ENCODE measurements at places on chromosomes 12 and 14. TPM values are rescaled to one million over a fixed set of nuclear protein-coding genes. Genes with fewer than 3 reads are reported as not detected.
A peak's percentile ranks its signal among the peaks of the same experiment; 100 is the strongest.

DNA sequence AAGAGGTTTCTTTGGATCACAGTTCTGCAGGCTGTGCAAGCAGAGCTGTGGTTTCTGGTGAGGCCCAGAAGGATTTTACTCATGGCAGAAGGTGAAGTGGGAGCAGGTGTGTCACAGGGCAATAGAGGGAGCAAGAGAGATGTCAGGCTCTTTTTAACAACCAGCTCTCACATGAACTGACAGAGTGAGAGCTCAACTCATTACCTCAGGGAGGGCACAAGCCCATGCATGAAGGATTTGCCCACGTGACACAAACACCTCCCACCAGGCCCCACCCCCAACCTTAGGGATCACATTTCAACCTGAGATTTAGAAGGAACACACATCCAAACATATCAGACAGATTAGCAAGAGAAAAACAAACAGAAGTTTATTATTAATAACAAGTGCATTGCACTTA lies 470.4 kb downstream of the GALC start:
- no peak for DNase-seq

DNA sequence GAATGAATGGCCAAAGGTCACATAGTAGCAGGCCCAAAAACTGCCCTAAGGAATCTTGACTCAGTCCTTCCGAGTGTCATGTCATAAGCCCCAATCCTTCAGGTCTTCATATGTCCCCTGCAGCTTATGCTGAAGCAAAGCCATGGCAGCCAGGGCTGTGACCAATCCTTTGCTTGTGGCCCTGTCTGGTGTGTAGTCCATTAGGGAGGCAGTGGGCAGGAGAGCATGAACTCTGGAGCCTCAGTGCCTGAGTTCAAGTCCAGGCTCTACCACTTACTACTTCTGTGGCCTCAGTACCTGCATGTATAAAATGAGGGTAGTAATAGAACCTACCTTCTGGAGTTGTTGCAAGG lies 20.3 kb downstream of the PLEKHG3 start:
- no peak for DNase-seq

GRCh38 chr12:14768823-14769405 lies 34.4 kb downstream of the WBP11 start:
- DNase-seq: no peak

DNA sequence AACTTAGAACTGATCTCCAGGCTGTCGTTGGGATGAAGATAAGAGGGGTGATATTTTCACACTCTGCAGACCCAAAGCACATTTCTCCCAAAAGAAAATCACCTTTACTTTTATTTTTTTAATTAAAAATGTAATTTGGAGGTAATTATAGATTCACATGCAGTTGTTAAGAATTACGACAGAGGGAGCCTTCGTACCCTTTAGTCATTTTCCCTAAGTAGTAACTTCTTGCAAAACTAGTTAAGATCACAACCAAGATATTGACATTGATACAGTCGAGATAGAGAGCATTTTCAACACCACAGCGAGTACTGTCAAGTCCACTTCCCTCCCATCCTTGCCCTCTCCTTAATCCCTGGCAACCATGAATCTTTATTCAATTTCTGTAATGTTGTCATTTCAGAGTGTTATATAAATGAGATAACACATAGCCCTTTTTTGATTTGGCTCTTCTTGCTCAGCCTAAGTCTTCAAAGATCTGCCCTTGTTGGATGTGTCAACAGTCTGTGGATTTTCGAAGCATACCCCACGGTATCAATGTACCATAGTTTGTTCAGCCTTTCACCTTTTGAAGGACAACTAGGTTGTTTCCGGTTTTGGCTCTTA lies 39.6 kb downstream of the DNAH10 start:
- DNase-seq: peak; percentile 7

DNA sequence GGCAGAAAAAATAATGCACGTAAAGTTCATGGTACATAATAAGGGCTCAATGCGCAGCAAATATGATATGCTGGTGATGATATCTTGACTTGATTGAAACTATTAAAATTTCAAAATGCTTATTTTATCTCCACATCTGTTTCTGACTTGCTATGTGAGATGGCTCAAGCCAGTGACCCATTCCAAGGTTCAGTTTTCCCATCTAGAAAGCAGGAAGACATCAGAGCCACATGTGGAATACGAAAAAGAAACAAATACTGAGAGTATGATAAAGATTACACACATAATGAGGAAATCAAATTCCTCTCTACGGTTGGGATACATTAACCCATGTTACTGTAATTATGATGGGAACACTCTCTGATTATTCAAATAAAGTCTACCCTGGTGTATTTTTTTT lies 24.0 kb upstream of the TSPAN11 start:
- no peak for DNase-seq

GRCh38 chr12:92571844-92572543 lies 130.8 kb upstream of the PLEKHG7 start:
- no peak for DNase-seq

DNA sequence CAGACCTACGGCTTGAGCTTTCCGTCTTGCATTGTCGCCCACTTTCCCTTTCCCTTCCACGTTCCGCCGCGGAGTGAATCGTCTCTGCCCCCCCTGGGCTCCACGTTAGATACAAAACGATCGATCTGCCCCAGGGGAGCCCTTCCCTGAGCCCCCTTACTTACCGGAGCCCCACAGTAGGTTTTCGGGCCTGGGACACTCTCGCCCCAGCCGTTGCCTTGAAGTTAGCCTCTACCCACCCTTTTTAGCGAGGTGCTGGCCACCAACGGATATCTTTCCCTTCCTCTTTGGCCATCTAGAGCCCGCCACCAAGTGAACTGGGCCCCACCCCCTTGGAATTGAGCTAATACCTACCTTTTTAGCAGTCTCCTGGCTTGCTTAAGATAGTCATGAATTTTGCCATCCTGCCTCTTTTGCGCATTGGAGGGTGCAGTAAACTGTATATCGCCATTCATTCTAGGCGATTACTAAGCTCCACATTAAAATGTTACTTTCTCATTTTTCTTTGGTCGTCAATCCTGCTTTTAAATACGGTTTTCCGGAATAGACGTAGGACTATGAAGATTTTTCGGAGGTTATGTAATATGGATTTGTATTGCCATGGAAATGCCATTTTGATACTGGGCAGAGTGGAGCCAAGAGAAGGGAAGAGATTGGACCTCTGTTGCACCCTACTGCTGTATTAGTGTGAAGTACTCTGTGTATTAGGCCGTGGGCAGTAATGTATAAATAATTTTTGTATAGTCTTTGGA lies 764 bp downstream of the RBM25 start:
- peak; percentile 52 for DNase-seq

DNA sequence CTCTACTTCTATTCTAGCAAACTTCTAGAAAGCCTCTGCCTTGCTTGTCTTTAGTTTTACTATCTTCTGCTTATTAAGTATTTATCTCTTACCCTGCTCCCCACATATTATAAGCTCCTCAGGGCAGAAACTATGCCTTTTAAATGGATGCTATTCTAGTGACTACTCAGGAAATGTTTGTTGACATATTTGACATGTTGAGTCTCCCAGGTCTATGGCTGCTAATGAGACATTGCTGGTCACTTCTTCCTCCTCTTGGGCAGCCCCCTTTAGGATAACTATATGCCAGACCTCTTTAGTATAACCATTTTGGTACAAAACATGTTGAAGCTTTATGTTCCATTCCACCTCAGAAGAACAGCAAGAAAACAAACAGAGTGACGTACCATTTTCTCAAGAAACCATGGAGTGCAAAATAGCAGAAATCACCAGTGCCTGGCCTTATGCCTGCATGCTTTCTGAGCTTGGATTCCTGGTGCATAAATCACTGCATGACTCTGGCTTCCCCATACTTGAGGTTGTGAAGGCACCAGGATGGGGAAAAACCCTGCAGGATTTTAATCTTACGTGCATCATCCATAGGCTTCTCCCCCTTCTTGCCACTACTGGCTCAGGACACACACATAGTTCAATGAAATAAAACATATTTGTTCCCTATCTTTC lies 202.6 kb downstream of the TMX1 start:
- DNase-seq: peak; percentile 86

DNA sequence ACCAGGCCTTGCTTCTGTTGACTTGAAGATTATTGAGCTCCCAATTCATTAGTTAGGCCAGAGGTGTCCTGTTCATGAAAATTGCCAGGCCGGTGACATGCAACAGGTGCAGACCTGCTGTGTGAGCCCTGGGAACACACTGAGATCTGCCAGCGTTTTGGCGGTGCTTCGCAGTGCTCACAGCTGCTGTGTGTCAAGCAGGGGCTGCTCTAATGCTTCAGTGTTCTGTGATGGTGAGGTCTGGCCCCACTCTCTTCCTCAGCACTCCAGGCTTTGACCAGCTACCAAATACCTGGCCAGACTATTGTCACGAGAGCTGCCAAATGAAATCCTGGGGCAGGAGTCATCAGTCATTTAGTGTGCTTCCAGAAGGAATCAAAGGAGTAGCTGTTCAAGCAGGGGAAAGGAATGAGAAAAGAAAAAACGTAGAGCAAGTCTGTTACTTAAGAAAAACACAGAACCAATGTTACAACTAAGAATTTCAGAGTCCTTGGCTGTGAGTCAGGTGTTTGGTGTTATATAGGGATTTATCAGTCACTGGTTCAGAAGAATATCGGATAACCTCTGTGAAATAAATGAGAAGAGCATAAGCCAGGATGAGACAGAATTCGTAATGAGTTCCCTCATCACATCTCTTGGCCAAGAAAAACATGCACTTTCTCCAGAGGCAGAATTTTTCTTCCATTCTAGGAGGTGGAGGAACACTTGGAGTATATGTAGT lies 150.8 kb downstream of the FBXL14 start:
- DNase-seq: no peak

DNA sequence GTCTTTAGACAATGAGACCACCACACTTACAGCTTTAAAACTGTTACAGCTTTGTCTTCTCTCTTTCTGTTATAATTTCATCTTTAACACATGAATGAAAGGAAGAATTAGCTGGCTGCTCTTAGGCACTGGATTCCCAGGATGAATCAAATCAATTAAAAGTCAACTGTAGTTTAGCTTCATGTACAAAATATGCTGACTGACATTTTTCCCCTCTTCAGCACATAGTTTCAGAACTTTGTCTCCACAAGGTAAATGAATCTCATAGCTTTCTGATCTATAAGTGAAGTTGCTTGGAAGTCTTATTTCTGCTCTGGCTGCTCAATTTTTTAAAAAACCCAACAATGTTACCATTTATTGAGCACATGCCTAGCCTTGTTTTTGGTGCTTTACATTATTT lies 293.8 kb downstream of the GRIN2B start:
- DNase-seq: no peak

DNA sequence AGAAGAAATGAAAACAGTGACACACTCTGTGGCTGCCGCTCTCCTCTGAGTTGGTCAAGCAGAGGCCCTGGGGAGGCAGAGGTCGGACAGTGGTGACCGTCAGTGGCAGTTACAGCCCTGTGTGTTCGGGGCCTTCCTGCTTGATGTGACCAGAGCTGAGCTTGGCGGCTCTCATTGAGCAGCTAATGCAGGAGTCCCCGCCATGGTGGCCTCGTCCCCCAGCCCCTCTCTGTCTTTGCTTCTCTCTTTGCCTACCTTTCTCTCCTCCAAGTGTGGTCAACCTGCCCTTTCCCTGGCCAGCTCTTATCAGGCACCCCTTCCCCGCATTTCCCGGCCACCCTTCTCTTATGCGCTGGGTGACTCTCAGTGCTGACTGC lies 362.8 kb downstream of the CACNA1C start:
- no peak for DNase-seq

- no peak for DNase-seq
Measured at GRCh38 chr14:66383771-66384170, 102.4 kb upstream of the CCDC196 start.

- no peak for DNase-seq
Measured at GRCh38 chr12:2550561-2551411, 244.0 kb upstream of the FKBP4 start.

FBXO33 gene
- total RNA-seq: 5.0 TPM

LRIG3 gene
- 55.5 TPM for total RNA-seq

RCOR1 gene
- total RNA-seq: 31.8 TPM

Measured in endothelial cell of umbilical vein (primary cell).